ENCODE measurements at places on chromosomes 4 and X. TPM values are rescaled to one million over a fixed set of nuclear protein-coding genes. Genes with fewer than 3 reads are reported as not detected.

The NXF2 gene
- polyA plus RNA-seq, result 16.9 TPM

The FGFRL1 gene
- polyA plus RNA-seq, result 14.4 TPM

DNA sequence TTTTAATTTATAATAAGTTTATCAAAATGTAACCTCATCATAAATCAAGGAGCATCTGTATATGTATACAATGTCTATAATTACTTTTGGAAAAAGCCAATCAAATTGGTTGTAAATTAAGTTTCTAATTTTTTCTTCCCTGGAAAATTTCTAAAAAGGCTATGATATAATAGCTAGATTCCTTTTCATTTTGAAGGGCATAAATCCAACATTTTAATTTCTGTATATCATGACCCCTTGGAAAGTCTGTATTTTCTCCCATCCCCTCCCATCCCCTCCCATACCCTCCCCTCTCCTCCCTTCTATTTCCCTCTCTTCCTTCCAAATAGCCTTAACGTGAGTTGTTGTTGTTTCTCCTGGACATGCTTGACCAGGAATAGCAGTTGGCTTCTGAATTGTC lies 247.1 kb upstream of the FSTL5 start:
- no peaks in the 10 kb centered on the region for H3K36me3 ChIP-seq
- H3K4me3 ChIP-seq, result no peak overlapping the region
- H3K4me1 ChIP-seq, result no peaks in the 10 kb centered on the region

DNA sequence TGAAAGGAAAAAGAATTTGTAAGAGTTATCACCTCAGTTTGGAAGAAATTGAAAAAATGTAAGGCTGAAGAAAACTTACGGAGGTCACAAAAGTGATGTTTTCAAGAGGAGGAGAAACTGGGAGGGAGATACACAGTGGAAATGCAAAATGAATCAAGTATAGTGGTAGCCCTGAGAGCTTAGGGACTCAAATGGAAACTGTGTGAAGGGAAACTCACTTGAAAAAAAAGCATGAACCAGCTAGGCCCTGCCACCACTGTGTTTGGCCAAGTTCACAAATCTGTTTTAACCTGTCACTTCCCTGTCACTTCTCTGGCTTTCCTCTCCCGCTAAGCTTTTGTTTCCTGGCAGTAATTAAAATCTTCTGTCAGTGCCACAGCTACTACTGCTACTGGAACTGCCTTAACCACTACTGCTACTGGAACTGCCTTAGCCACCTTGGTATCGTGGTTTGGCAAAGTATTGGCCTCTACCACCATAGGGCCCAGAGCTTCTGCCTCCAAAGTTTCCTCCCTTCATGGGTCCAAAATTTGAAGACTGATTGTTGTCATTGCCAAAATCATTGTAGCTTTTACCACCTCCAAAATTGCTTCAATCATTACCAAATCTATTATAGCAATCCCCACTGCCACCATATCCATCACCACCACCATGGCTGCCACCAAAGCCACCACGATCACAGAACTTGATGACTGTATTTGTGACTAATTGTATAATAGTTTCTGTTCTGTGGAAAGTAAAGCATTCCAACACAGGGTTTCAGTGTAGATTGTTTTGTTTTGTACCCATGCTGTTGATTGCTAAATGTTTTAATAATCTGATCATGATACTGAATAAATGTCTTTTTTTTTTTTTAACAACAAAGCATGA lies 41.5 kb downstream of the SMARCA5 start:
- no peak overlapping the region for H3K4me3 ChIP-seq
- H3K27ac ChIP-seq, result no peak overlapping the region
- no peaks in the 10 kb centered on the region for H3K27me3 ChIP-seq
- no peaks in the 10 kb centered on the region for H3K36me3 ChIP-seq

GRCh38 chr4:124025428-124025827 lies 628.8 kb downstream of the SPRY1 start:
- no peaks in the 10 kb centered on the region for H3K36me3 ChIP-seq
- H3K4me3 ChIP-seq, result no peak overlapping the region
- H3K4me1 ChIP-seq, result peaks cover 2% of the 10 kb centered on the region

DNA sequence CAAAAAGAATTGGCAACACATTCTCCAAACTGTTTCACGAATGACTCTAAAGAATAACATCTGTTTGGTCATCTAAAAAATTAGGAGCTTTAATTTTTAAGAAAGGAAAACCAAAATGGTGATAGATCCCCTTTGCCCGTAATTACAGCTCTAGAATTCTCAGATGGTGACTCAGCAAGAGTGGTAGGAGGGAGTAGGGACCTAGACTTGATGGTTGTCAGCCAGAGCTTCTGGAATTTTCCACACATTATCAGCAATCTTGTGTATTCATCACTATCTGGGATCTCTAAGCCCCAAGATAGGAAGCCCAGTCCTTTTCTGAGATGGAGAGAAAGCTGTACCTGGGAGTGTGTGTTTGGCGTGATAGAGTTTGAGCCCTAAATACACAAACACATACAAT lies 103.9 kb upstream of the RAB40AL start:
- no peak for DNase-seq
- no peaks in the 10 kb centered on the region for H3K36me3 ChIP-seq
- H3K27ac ChIP-seq, result no peak overlapping the region
- H3K4me1 ChIP-seq, result no peaks in the 10 kb centered on the region
- H3K4me3 ChIP-seq, result no peak overlapping the region
- no peaks in the 10 kb centered on the region for H3K27me3 ChIP-seq

GRCh38 chr4:23174179-23174578 lies 481.4 kb downstream of the GBA3 start:
- H3K4me3 ChIP-seq, result no peak overlapping the region
- H3K27me3 ChIP-seq, result no peaks in the 10 kb centered on the region
- no peak for DNase-seq
- no peak overlapping the region for H3K27ac ChIP-seq
- H3K4me1 ChIP-seq, result no peaks in the 10 kb centered on the region

Measured in testis (tissue), 5 donors.